GM13976 (cell line): ENCODE measurements at places on chromosomes 5 and 9.

- DNase-seq = peak; percentile 34
These were observed 141.5 kb upstream of the FBXL17 start for GRCh38 chr5:108523360-108523759.

DNA sequence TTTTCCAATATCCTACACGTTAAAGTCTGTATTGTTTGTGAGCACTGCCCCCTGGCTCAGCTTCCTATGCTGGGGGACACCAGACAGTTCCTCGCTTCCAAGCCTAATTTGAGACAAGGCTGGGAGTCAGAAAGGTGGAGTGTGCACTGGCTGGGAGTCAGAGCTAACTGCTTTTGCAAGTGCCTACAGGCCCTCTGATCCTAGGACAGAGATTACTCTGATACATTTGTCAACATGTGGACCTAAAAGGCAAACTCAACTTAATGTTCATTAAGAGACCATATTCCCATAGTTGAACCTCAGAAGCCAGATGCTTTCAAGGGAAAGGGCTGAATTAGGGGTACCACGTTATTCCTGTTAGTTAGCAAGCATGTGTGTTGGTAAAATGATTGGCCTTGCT lies 80.8 kb downstream of the NIPSNAP3B start:
- DNase-seq = no peak

GRCh38 chr5:134209477-134210245 lies 16.2 kb downstream of the PPP2CA start:
- DNase-seq = no peak

DNA sequence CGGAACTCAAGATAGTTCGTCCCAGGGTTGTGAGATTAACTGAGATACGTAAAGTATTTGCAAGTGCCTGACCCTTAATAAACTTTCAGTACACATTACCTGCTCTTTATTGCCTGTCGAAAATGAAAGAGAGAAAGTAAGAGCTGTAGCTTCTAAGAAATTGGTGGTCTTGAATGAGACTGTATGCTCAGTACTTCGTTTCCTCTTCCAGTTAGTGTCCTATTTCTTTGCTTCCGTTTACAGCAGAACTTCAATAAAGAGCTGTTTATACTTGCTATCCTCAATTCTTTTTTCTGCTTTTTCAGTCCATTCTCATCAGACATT lies 534 bp downstream of the SRFBP1 start:
- peak; percentile 28 for DNase-seq

DNA sequence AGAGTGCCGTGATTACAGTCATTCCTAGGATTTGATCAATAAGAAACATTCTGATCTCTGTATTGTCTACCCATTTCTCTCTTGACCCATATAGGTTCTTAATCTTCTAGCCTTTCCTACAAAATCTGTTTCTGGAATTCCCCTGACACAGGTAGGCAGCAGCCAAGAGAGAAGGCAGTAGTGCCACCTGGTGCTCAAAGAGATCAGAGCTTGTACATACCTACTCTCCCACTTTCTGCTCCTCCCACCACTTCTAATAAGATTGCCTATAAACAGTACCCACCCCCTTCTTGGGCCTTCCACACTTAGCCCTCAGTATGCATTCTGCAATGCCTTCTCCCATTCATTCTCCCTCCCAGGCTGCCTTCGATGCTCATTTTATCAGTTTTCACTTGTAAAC lies 117.4 kb upstream of the RORB start:
- DNase-seq = no peak

GRCh38 chr5:167725741-167726140 lies 565.7 kb upstream of the WWC1 start:
- DNase-seq = no peak

GRCh38 chr5:160968480-160968879 lies 116.5 kb upstream of the ATP10B start:
- no peak for DNase-seq
